ENCODE measurements at places on chromosomes 12 and 14. TPM values are rescaled to one million over a fixed set of nuclear protein-coding genes. Genes with fewer than 3 reads are reported as not detected.

DNA sequence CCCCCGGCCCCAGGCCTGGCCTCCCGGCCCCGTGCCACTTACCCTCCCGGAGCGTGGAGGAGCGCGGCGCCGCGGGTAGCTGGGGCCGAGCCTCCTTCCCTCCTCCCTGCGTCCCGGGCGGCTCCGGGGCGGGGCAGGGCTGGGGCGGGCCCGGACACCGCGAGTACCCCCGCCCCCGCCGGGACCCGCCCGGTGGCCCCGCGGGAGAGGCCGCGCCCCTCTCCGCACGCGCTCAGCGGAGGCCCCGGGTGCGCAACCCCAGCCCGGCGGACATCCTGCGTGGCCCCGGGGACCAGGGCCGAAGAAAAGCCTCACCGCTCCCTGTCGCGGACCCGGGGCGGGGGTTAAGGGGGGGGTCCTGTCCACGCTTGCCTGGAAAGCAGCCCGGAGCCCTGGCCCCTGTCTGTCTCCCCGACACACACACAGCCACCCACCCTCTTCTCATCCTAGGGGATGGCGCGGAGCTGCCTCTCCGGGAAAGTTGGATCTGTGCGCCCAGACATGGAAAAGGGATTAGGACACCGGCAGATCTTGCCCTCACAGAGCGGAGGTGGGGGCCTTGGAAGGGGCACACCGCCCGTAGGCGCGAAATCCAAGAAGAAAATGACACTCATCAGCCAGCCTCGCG is at the start of gene SYNE3:
Gene SYNE3 (minus strand): TSS at position 97 of the 628 bp plus-strand sequence. CDS start 40,829 bp downstream, outside the sequence.
- peak; percentile 74 for DNase-seq

DNA sequence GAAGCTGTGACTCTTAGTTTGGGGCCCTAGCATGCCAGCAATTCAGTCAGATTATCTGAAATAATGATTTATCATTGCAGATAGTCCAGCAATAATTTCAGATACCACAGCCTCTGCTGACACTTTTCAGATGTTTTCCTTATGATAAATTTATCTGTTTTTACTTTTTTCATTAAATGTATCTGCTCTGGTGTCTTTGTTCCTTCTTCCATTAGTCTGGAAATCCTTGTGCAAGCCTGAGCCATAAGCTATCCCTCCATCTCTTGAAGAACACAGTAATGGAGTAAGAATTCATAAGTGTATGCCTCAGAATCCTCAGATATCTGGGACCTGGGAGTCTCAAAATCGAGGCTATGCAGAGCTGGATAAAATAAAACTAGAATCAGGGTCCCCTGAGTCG is 146.4 kb upstream of the KRR1 start:
- DNase-seq = no peak

The DTX3 gene
- 25.3 TPM for total RNA-seq

The CEBPE gene
- not detected for total RNA-seq

The TBX5 gene
- total RNA-seq = 236 TPM
